ENCODE measurements at places on chromosomes 11 and 22.

DNA sequence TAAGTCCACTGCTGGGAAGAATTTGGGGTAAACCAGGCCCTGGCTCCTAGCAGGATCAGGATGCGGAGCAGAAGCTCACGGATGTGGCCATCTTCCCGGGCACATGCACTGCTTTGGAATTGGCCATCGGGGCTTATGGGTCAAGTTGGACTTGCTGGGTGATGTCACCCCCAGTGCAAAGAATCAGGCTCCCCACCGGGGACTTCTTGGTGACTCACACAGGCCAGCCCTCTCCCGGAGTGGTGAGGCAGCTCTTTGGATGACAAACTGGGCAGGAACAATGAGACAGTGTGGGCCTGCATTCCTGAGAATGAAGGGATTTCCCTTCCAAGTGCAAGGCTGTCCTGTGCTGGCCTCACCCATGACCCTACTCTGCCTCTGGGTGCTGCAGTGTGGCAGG is 128.8 kb upstream of the ANO1 start:
- DNase-seq = no peak

- DNase-seq = no peak
These were observed 110.8 kb downstream of the ARHGAP8 start for GRCh38 chr22:44862981-44863860.

GRCh38 chr11:126722006-126722736 is 278.4 kb downstream of the KIRREL3 start:
- DNase-seq = no peak

GRCh38 chr22:36881504-36882245 is 20.9 kb downstream of the NCF4 start:
- no peak for DNase-seq

DNA sequence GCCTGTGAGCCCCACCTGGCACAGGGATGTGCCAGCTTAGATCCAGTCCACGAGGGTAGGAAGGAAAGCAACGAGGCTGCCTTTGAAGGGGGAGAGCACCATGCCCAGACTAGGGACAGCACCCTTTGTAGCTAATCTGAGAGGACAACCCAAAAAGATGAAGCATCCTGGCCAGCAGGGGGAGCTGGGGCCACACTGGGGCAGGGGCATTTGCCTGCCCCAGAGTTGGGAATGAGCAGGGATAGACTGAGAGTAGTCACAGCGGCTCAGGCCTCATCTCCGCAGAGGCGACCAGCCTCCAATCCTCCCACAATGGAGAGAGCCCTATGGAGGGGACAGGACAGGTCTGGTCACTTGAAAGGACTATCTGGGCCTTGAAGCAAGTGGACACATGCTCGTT is 16.4 kb downstream of the LMO1 start:
- no peak for DNase-seq

- no peak for DNase-seq
These were observed 31.2 kb downstream of the TPBGL start for GRCh38 chr11:75271730-75272129.

DNA sequence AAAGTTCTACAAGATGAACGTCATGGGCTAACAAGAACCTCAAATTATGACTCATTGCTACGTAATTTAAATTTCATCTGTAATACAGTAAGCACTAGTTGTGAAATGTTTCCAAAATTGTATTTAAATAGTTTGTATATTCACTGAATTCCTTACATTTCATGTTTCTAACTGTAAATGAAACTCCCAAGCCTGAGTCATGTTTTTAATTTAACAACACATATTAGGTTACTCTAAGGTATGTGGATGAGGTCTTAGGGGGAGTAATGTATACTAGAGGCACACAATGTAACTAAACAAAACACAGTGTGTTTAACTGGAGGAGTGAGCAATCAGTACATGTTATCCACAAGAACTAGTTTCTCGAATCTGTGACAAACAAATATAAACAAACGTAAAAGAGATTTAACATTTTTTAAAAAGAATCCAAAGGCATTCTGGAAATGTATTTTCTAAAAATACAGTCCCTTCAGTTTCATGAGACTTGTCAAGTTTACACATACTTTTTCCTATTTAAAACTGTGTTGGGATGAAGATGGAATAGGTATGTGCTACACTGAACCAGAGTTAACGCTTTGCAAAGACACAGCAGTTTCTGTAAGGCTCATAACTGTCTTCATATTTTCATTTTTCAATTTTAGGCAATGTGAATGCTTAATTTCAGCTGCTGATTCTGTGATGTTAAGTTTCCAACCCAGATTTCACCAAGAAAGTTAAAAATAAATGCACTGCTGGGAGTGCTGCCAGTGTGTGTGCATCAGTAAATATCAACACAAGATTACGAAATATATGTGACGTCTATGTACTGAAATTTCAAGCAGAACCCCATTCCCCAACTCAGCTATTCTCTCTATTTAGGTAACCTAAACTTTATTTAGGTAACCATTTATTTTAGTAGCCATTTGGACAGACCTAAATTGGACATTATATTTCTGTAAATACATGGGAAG is 52.6 kb downstream of the PITPNB start:
- no peak for DNase-seq

- no peak for DNase-seq
These were observed 238.7 kb upstream of the PLET1 start for GRCh38 chr11:112499153-112499880.
